ENCODE measurements at places on chromosomes 6 and 20.

DNA sequence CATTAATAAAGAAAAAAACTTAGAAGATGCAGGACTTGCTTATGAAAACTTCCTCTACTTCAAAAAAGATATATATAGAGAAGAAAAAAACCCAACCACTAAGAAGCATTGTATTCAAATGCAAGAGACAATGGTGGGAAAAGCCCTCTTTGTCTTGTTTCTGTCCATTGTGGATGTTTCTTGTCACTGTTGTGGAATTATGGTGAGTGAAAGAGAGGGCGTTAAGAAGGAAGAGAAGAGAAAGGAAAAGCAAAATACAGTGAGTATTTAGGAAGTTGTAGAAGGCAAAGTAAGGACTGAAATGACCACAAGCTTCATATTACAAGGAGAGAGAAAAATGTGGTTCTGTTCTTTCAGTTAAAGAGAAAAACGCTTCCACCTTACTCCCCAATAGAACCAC lies 14.1 kb upstream of the THBD start:
- no peak for DNase-seq

DNA sequence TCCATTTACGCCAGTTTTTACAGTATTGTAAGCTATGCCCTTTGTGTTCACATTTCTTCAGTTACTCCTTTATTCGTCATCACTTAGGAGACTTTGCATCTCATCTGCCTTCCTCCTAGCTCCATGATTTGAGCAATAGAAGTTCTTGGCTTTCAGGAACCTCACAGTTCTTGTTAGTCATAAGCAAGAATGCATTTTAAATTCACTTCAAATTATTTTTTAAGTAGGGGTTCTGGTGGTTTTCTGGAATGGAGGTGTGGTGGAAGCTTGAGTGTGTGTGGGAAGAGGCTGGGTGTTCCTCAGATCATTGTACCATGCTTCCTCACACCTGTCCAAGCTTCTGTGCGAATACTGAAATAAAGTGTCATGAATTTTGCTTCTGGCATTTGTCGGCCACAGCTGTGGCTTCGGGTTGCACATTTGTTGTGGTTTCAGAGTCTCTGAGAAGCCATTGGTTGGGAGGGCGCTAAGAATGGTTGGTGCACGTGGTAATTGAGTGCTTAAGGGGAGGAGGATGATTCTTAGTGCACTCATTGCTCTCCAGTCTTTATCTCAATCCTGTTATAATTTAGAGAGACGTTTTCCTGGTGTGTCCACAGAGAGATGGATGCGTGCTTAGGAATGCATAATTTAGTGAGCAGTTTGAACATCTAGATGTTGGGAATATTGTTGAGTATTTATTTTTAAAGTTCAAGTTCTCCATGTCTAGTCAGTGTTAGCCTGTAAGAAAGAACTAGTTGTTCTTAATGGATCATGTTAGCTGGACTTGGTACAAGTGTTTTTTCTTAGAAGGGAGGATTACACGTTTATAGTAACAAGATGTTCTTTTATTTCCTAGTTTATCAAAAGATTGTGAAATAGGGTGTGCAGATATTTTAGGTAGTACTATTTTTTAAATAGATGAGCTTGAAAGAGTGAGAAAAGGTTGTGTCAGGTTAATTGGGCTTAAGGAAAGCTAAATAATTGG lies 31.9 kb downstream of the FOXO3 start:
- no peak for DNase-seq

DNA sequence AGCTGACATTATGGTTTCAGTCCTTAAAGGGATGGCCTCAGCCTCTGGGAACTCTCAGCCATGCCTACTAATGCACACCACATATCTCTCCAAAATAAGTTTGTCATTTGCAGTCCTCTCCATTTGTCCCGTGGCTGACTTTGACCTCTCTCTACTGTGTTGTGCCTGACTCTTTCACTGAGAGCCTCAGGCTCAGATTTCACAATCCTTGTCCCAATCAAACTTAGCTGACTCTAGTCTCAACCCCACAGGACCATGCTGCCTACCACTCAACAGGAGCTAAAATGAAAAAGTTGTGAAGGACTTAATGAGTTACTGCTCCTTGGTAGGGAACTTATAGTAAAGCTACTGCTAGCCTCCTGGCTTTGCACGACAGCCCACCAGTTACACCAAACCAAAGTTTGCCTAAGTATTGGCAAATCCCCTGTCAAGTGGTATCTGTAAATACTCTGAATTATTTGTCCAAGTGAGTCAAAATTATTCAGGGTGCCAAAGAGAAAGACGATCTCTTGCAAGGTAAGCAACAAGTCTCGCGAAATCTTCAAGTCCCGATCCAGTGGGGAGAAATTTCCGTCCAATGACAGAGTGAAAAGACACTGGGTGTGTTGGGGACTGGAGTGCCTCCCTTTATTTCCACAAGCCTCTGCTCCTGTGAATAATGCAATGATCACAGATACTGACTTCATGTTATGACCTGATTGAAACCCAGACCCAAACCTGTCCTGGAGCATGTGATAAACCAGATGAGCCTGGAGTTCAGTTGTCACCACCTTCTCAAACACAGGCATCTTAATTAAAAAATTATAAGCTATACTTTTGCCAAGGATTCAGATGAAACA lies 124.4 kb upstream of the FOXQ1 start:
- DNase-seq, result no peak

- DNase-seq, result no peak
These were observed 437.1 kb downstream of the CD109 start for GRCh38 chr6:74133073-74133472.

GRCh38 chr6:157531986-157532365 lies 151.0 kb downstream of the ZDHHC14 start:
- no peak for DNase-seq

DNA sequence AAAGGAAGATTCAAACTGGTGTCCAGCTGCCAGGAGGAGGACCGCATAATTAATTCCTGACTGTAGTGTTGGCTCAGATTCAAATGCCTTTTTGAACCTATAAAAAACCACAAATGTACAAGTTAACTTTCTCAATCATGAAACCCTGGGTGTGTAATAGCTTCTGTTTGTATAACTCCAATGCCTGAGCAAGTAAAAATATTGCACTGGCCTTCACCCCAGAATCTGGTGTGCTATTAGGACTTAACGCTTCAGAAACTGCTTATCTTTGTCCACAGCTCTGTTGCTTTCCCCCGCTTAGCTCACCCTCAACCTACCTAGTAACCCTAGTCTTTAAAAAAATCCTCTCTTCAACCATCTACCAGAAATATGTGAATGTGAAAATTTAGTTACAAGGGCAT lies 119.1 kb upstream of the MAP7 start:
- DNase-seq, result no peak

All from stimulated activated CD4-positive, alpha-beta T cell treated with anti-CD3 and anti-CD28 coated beads, Interleukin-12 subunit alpha, Interleukin-12 subunit beta, amount 100 ng/mL, for 24 hours (primary cell).